ENCODE measurements at places on chromosomes 3 and 15.
A peak's percentile ranks its signal among the peaks of the same experiment; 100 is the strongest.

DNA sequence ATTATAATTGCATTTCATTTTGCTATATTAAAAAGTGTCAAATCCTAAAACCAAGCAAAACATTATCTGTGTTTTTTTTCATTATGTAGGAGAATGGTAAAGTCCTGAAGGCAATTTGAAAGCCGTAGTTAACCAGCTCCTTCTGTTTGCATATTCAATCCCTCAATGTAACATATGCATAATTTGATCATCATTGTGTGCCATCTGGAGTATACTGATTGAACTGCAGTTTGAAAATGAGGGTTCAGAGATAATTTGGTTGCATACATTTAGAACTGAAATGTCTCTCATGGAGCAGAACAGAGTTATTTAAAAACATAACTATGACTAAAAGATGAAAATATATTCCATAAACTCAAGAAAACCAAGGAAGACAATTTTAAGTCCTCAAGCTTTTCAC is 518.6 kb downstream of the GBE1 start:
- no peak for DNase-seq

DNA sequence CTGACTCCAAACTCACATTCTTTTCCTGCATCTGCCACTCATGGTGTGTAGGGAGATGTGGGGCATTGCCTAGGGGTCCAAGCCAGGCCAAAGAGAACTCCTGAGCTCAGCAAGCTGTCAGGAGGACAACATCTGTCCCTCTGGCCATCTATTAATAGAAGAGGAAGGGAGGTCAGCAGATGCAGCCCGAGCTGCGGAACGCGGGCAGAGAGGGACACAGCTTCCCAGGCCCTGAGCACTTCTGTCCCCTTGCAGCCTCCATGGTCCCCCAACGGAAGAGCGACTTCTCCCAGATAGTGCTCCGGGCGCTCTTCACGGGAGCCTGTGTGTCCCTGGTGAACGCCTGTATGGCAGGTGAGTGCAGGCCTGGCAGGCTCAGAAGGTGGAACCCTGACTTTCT is 37.3 kb upstream of the PDE8A start:
- DNase-seq = no peak

GRCh38 chr3:126028096-126028495 is 55.8 kb downstream of the SLC41A3 start:
- no peak for DNase-seq

DNA sequence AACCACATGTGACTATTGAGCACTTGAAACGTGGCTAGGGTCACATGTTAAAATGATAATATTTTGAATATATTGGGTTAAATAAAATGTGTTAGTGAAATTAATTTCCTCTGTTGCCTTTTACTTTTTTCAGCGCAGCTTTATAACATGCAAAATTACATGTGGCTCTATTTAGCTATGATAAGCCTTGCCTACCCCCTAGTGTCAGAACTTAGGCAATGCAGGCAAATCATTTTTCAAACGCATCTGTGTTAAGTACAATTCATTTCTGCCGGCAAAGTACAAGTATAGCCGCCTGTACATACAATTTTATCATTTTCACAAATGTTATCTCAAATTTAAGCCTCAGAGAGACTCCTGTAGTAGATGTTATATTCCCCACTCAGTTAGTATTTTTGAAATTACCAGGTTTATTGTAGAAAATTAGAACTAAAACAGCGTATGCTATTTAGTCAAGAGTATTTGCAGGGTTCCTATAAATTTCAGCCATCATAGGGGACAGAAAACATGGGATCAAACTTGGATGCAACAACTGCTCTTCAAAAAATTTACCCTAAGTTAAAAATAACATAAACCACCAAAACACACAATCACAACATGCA is 56.1 kb downstream of the TAFA4 start:
- peak; percentile 35 for DNase-seq

All from NCI-H1930 (cell line).